ENCODE measurements at places on chromosomes 5 and 9.

- no peak for DNase-seq
Measured at GRCh38 chr5:42636425-42636824, 120.2 kb upstream of the CCDC152 start.

GRCh38 chr5:60323596-60323995, 376.4 kb downstream of the DEPDC1B start:
- no peak for DNase-seq

DNA sequence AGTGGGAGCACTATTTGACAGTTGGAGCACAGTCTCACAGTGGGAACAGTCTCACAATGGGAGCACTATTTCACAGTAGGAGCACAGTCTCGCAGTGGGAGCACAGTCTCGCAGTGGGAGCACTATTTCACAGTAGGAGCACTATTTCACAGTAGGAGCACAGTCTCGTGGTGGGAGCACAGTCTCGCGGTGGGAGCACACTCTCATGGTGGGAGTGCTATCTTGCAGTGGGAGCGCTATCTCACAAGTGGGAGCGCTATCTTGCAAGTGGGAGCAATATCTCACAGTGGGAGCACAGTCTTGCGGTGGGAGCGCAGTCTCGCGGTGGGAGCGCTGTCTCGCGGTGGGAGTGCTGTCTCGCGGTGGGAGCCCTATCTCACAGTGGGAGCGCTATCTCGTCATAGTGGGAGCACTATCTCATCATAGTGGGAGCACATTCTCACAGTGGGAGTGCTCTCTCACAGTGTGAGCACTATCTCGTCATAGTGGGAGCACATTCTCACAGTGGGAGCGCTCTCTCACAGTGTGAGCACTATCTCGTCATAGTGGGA, 56.1 kb downstream of the MED10 start:
- no peak for DNase-seq

DNA sequence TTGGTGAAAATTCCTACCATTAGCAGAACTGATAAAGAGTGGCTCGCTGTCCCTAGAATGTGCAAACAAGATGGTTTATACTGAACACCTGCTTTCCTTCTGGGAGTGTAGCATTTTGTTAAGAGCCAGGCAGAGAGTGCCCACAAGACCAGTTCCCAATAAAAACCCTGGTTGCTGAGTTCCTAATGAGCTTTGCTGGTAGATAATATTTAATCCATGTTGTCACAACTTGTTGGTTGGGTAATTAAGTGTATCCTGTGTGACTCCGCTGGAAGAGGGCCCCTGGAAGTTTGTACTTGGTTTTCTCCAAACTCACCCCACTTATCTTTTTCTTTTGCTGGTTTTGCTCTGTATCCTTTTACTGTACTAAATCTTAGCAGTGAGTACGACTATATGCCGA, 39.5 kb upstream of the GOLGA1 start:
- no peak for DNase-seq

DNA sequence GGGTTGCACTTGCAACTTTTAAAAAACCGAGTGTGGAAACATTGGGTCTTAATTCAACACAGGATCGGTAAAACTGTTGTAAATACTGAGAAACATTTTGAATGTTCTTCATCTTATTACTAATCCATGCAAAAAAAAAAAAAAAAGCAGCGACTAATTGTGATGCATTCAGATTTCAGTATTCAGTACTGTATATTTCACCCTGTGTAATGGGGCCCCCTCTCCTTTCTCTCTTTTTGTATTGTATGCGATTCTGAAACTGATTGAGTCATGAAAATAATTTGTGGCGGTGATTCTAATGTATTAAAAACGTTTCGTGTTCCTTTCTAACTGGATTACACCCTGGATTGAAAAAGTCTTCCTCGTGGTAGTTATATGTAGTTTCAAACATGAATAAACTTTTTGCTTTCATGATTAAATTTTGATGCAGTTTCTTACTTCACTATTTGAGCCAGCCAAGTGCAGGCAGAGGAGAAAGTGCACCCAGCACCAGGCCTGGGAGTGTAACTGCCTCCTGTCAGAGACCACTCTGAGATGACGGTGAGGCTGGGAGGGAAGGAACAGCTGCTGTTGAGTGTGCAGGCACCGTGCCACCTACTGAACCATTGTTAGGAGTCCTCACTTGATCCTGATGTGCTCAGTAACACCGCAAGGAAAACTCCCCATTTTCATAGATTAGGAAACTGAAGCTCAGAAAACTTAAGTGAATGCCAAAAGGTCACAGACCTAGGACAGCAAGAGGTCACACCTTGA, 220.0 kb downstream of the PBX3 start:
- DNase-seq, result no peak

DNA sequence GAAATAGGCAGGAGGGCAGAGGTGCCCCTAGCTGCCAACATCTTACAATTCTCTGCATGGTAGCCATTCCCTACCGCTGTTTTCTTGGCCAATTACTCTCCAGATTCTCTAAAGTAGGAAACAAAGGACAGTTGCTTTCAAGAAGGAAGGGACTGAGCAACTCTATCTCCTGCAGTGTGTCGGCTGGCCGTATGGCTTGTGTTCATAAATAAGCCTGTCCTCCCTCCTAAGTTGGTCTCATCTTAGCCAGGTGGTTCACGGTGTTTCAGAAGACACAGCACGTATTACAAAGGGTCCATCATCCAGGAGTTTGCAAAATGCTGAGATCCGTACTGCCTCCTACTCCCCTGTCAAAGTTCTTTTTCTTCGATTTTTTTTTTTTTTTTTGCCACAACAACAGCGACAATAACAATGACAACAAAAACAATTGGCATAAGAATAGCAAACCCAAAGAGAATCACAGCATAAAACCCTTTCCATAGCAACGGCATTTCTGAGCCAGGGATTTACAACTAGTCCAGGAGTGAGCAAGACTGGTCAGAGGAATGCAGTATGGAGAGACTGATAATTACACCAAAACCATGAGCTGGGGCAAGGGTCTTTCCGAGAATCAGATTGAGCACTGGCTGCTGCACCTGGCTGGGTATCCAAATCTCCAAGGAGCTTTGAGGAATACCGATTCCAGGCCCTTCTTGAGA, 212.8 kb downstream of the SLIT3 start:
- no peak for DNase-seq

GRCh38 chr5:170334626-170335025, 37.0 kb upstream of the LCP2 start:
- no peak for DNase-seq

DNA sequence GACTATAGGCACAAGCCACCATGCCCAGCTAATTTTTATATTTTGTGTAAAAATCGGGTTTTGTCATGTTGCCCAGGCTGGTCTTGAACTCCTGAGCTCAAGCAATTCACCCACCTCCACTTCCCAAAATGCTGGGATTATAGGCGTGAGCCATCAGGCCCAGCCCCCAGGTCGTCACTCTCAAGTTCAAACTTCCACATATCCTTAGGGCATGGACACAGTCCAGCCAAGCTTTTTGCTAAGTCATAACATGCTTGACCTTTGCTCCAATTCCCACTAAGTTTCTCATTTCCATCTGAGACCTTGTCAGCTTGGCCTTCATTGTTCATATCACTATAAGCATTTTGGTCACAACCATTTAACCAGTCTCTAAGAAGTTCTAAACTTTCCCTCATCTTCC, 43.9 kb upstream of the ARAP3 start:
- no peak for DNase-seq

- DNase-seq, result no peak
Measured at GRCh38 chr5:128870923-128871322, 94.4 kb upstream of the SLC27A6 start.

DNA sequence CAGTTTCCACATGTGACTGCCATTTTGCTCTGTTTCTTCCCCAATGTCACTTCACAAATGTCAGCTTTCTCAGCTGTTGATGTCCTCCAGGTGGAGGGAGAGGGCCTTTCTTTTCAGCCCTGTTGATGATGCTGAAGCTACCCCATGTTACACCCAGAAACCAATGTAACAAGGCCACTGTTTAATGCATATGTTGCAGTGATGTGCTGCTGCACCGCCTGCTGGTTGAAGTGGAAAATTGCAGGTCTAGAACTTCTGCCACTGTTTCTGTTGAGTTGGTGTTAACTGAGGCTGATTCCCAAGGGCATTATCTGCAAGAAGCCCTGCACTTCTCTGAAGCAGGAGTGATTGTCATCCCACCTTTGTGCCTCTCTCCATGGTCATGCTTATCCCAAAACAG, 428.4 kb downstream of the KDM4C start:
- DNase-seq, result no peak

DNA sequence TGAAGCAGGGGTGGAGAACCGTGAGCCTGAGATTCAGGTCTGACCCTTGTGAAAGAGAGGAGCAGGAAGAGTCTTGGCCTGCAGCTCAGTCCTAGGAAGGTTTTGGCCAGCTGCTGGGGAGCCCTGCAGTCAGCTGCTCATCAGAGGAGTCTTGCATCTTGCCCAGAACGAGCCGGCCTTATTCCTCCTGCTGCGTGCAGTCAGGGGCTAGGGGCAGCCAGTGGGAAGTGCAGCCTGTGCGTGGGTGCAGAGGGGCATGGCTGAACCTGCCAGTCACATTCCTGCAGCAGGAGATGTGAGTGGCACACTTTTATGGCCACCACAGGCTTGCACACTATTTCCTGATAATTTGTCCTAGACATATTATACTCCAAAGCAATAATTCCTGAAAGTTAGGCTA, 278.7 kb downstream of the NPR3 start:
- no peak for DNase-seq

DNA sequence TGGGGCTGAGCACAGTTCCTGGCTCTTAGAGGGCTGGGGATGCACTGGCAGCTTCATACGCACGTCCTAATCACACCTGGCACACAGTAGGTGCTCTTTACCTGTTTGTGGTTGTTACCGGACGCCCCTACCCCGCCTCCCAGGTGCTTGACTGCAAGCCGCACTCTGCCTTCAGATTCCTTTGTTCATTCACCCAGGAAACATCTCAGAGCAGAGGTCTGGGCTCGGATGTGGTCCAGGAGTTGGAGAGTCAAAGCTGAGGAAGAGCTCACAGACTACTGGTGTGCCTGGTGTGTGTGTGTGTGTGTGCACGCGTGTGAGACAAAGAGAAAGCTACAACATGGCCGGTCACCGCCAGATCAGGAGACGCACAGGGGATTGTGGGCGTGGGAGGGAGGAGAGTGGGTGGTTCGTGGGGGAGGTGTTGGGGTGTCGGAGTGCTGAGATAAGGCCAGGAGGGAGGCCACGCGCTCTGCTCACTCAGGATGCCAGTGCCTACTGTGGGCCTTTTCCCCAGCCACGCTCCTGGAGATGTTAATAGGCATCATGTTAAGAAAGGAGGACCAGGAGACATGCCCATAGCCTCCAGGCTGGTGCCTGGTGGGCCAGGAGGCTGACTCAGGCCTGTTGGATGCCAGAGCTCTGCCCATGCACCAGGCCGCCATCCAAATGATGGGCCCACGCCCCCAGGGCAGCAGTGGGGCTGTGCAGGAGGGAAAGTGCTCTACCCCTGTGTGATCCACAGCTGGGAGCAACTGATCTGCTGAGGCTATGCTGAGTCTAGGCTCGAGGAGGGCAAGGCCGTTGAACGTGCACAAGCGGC, 39.9 kb downstream of the CRB2 start:
- no peak for DNase-seq

- peak; percentile 2 for DNase-seq
Measured at GRCh38 chr5:23840083-23840482, 332.7 kb downstream of the PRDM9 start.

DNA sequence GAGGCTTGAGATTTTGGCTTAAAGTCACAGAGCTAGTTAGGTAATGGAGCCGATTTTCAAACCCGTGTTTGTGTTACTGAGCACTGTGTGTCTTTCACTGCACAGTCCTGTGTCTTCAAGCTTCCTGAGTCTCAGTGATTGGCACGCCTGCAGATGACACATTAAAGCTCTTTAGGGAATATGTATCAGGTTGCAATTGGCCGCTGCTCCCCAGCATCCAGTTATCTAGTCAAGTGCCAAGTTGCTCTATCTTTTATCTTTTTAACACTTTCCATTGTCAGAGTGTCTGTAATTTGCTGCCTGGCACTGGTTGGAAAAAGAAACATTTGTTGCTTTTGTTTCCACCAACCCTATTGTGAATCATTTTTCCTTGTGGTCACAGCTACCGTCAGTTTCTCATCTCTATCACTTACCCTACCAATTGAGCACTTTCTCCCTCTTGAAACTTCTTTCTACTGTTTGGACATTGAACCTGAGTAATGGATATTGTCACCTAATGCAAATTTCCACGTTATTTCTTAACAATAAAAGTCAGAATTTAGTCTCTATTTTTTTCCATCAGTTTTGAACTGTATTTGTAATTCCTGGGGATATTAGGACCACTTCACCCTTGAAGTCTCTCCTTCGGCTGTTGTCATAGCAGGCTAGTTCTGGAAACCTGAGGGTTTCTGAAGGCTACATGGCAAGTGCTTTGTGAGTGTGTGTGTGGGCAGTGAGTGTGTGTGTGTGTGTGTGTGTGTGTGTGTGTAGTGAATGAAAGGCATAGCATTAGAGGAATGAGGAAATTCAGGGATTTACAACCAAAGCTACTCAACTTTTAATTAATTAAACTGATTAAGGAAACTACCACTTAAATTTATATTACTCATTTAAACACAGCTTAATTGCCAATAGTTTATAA, 274.3 kb downstream of the ISL1 start:
- DNase-seq, result no peak

DNA sequence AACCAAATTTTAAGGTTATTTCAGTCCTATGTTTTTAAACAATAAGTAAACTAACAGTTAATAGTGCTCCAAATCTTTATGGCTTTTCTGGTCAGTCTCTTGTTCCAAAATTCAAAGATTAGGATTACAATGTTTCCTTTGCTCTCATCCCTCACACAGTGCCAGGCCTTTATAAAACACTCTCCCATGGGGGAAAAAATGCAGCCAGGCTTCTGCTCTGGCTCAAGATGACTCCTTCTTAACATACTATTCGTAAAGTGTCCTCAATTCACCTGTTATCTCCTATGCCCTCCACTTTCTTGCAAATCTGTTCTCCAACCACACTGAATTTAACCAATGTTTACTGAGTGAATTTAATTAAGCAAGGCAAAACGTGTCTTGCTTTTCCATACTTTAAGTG, 1.4 kb downstream of the CEP120 start:
- DNase-seq, result no peak

- DNase-seq, result peak; percentile 32
Measured at GRCh38 chr9:21709464-21710058, 92.9 kb upstream of the MTAP start.

GRCh38 chr9:114834386-114834785, 28.5 kb upstream of the TNFSF15 start:
- DNase-seq, result no peak

DNA sequence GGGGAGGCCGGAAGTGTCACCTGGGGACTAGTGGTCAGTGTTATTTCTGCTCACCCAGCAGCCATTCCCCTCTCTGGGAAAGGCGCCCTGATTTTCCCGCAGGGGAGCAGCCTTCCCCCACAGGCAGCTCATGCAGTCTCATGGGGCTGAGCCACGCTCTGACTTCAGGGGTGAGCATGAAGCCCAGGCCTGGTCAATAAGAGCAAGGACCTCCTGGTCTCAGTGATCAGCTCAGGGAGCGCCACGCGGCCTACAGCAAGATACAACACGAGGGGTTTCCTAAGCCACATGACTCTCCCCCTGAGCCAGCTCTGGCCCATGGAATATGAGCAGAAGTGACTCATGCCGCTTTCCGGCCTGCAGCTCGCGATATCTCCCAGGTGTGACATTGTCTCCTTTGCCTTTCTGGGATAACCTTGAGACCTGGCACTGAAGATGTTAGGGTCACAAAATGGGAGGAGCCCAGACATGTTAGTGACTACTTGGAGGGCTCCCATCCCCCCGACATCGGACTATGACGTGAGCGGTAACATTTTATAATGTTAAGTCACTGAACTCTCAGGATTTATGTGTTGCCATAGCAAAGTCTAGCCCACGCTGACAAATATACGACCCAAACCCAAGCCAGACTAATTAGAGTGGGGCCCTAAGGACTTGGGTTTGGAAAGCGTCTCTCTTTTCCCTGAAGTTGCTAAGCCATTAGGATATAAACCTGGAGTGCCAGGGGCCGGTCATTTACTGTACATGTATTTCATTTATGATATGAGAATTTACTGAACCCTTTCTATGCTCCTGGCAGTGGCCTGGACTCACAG, 46.5 kb upstream of the GFPT2 start:
- DNase-seq, result peak; percentile 61

Measured in muscle of back (tissue), 13 donors.